ENCODE measurements at places on chromosomes 12 and 14.

DNA sequence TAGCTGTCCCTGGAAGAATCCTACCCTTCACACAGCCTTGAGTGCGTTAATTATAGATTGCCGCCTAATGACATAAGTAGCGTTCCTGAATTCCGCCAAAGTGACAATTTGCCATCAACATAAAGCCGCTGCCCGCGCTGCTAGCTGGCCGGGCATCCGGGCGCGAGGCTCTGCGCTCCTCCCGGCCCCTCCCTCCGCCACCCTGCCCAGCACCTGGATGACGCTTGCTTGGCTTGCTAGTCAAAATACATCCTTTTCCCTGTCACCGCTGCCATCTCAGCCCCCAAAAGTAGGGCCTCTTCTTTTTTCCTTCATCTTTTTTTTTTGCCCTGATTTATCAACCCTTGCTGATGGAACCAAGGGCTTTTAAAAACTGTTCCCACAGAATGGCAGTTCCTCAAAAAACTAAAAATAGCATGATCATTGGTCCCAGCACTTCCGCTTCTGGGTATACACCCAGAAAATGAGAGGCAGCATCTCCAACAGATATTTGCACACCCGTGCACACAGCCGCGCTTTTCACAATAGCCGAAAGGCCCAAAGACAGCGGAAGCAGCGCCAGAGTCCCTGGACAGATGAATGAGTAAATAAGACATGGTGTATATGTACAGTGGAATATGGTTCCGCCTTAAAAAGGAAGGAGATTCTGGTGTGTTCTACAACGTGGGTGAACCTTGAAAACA, 235.2 kb downstream of the BCL11B start:
- no peak for DNase-seq

DNA sequence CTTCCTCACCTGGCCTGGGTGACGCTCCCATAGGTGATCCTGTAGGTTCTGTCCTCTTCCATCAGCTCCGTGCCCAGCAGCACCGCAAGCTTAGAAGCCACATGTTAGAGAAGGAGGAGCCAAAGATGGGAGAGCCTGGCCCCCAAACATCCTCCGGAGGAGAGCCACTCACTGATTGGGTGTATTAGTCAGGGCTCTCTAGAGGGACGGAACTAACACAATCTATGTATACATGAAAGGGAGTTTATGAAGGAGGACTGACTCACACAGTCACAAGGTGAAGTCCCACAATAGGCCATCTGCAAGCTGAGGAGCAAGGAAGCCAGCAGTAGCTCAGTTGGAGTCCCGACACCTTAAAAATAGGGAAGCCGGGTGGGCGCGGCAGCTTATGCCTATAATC, 1273.1 kb upstream of the TMEM132C start:
- no peak for DNase-seq

DNA sequence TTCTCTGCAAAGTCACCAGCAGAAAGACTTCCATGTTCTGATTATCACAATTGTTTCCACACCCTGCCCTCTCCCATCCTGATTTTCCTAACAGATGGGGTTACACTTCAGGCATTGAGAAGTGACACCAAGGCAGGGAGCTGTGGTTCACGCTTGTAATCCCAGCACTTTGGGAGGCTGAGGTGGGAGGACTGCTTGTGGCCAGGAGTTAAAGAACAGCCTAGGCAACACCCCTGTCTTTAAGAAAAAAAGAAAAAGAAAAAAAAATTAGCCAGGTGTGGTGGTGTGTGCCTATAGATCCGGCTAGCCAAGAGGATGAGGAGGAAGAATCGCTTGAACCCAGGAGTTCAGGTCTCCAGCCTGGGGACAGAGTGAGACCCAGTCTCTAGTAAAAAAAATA, 5.2 kb downstream of the PPP1CC start:
- DNase-seq = no peak

DNA sequence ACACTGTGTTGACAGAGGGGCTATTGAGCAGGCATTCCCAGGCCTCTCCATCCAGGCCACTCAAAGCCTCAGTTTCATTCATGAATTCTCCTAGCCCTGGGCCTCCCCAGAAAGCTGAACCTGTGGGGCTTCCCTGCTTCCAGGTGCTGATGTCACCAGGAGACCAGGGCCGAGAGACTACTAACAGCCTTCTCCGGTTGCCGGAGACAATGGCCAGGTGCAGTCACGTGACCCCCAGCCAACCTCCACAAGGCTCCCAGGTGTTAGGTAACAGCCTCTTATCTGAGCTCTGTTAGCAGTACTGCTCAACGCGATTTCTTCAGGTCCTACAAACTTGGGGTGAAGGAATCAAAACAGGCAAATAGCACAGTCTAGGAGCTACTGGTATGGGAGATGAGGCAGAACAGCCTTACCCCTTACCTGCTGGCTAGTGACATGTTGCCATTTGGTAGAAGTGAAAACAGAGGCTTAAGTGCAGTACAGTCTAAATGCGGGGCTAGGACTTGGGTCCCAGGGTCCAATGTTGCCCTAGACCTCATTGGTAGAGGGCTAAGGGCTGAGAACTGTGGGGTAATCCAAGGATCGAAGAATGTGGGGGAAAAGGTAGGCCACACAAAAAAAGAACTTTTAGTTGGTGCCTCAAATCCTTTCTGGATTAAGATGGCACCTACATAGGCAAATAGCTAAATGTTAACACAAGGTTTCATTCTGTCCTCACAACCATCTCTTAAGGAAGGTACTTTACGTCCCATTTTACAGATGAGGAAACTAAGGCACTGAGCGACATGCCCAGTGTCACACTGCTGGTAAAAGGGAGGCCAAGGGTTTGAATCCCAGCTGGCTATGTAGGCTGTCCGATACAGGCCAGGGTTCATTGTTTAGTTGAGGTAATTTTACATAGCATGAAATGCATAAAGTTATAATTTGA, 3.8 kb downstream of the CCDC88C start:
- DNase-seq = peak; percentile 95

DNA sequence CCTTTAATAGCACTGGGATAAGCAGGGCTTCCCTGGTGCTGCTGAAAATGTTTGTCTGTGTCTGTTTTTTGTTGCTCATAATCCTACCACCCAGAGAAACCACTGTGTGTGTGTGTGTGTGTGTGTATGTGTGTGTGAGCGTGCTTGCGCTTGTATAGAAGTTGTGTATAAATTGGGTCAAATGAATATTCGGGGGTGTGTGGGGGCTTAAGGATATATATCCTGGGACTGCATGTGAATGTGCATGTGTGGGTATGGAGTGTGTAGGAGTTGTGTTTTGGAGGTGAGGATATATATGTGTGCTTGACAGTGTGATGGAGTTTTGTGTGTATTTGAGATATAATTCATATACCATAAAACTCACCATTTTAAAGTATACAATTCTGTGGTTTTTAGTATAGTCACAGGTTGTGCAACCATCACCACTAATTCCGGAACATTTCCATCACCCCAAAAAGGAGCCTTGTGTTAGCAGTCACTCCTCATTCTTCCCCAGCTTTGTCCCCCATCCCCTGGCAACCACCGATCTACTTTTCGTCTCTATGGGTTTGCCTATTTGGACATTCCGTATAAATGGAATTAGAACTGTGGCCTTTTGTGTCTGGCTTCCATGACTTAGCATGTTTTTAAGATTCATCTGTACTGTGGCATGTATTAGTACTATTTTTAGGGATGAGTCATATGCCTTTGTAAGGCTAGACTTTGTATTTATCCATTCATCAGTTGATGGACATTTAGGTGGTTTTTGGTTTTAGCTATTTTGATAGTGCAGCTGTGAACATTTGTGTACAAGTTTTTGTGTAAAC, 25.6 kb downstream of the TCTN1 start:
- DNase-seq = no peak

- no peak for DNase-seq
These were observed 142.8 kb downstream of the NUAK1 start for GRCh38 chr12:105995961-105996431.

DNA sequence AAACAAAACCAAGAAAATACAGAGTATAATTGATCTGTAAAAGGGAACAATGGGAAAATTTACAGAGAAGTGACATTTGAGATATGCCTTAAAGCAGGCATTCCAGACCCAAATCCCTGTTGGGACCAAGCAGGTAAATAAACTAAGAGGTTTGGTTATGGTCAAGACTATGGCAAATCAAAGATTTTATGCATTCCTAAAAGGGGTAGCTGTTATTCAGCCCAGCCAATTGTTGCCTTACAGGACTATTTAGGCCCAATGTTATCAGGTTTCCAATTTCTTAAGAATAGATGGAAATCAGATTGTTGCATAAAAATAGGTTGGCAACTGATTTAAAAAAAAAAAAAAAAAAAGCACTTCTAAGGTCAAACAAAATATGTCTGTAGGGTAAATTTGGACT, 5.3 kb downstream of the DNAI7 start:
- no peak for DNase-seq

DNA sequence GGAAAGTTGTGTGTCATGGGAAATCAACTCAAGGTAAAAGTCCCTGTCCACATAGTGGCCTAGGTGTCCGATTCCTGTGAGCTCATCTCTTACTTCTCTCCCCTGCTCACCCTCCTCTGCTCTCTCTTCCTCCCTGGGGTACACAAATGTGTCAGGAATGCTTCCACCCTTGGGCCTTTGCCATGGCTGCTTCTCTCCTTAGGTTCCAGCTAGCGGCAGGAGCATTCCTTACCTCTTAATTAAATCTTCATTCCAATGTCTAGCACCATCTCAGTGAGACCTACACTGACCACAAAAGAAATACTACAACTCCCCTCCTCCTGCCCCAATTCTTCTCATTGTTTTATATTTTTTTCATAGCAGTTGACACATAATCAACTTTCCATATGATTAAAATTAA, 298.6 kb downstream of the PDZRN4 start:
- no peak for DNase-seq

DNA sequence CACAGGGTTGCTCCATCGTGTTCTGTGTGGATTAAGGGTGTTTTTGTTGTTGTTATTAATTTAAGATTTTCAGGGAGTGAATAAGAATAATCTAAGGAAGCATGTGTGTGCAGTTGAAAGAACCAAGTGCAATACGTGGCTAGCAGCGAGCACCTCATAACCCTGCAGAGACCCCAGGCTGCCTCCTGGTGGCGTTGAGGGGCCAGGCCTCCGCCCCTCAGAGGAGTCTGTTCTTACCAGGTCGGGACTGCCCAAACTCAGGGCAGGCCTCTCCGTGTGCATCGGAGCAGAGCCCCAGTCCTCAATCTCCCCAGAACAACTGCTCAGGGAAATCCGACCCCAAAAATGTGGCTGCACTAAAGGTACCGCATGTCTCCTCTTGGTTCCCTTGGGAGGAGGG, 36.8 kb downstream of the IL31 start:
- no peak for DNase-seq

GRCh38 chr14:30389134-30389876, 169.7 kb upstream of the G2E3 start:
- DNase-seq = no peak

DNA sequence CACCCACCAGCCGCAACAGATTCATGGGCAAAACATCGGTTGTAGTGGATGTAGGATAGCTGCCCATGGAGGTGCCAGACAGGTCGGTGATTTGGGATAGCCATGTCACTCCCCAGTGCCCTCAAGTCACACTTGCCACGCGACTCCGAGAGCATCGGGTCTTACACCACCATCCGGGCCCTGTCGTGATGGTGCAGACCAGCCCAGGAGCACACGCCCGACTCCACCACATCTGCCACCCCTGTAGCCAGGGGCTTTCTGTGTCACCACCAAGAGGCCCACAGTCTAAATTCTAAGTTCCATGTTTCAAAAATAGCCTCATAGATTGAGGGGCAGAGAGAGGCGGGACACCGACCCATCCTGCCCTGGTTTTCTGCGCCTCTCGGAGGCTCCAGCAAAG, 18.0 kb downstream of the FOXN4 start:
- DNase-seq = no peak

DNA sequence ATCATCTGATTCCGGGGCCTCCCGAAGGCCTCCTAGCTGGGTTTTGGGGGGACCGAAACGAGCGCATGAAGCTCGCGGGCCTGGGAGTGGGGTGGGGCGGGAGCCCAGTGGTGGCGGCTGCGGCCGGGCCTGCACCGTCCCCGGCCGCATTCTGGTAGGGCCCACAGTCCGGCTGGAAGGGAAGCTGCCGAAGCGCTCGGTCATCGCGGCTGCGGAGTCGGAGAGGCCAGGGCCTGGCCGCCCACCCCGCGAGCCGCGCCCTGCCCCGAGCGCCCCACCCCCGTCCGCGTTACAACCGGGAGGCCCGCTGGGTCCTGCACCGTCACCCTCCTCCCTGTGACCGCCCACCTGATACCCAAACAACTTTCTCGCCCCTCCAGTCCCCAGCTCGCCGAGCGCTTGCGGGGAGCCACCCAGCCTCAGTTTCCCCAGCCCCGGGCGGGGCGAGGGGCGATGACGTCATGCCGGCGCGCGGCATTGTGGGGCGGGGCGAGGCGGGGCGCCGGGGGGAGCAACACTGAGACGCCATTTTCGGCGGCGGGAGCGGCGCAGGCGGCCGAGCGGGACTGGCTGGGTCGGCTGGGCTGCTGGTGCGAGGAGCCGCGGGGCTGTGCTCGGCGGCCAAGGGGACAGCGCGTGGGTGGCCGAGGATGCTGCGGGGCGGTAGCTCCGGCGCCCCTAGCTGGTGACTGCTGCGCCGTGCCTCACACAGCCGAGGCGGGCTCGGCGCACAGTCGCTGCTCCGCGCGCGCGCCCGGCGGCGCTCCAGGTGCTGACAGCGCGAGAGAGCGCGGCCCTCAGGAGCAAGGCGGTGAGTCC, at the start of gene KLC1:
Gene KLC1 (plus strand): TSS at position 528 of the 819 bp plus-strand sequence. CDS start 25,354 bp downstream, outside the sequence.
- peak; percentile 77 for DNase-seq

GRCh38 chr12:42162193-42162592, 17.5 kb upstream of the GXYLT1 start:
- DNase-seq = no peak

GRCh38 chr12:89436062-89436461, 83.8 kb upstream of the DUSP6 start:
- no peak for DNase-seq

- no peak for DNase-seq
These were observed 19.4 kb downstream of the COA8 start for GRCh38 chr14:103581954-103582703.

DNA sequence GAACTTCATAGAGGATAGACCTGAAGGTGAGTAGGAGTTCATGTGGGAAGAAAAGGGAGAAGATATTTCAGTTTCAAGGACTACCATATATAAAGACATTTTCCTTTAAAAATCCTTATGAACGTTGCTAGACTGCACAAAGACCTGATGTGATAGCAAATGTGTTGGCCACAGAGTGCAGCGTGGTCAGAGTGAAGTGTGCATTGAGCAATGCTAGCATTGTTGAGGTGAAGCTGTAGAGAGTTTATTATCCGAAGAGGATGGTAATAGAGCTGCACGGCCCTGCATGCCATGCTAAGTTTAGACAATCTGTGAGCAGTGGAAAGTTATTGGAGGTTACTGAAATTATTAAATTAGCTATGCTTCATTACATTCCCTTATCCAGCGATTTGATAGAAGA, 413.0 kb downstream of the CCDC91 start:
- no peak for DNase-seq

DNA sequence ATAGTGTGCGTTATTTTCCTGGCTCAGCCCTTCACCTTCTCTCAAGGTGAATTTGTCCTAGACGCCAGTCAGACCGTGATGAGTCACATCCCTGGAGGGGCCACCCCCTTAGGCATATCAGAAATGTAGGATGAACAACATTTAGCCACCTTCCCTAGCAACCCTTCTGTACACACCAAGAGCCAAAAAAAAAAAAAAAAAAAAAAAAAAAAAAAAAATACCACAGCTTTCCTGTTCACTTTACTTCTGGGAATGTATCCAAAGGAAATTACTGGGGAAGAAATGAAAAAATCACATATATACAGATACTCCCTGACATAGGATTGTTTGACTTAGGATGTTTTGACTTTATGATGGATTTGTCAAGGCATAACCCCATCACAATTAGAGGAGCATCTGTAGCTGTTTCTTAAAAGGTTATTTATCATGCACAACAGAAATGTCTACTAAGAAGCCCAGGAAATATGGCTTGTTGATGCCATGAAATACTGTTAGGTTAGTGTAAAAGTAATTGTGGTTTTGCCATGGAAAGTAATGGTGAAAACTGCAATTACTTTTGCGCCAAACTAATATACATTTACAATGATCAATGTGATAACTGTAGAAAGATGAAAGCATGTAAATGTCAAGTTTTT, 68.2 kb upstream of the BDKRB2 start:
- peak; percentile 82 for DNase-seq
